ENCODE measurements at places on chromosomes 11 and 22.

DNA sequence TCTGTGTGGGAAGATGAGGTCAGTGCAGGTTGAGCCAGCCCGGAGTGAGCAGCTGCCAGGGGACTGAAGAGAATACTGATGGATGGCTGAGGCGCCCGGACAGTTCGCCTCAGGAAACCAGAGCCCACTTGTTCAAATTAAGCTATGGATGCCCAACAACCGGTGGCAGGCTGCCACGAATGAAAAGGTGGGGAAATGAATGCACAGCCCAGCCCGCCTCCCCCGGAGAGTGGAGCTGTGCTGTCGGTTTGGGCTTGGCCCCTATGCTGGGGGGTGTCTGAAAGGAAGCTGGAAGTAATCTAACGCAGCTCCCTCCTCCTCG lies 21.9 kb downstream of the HSPA8 start:
- no peak for DNase-seq

DNA sequence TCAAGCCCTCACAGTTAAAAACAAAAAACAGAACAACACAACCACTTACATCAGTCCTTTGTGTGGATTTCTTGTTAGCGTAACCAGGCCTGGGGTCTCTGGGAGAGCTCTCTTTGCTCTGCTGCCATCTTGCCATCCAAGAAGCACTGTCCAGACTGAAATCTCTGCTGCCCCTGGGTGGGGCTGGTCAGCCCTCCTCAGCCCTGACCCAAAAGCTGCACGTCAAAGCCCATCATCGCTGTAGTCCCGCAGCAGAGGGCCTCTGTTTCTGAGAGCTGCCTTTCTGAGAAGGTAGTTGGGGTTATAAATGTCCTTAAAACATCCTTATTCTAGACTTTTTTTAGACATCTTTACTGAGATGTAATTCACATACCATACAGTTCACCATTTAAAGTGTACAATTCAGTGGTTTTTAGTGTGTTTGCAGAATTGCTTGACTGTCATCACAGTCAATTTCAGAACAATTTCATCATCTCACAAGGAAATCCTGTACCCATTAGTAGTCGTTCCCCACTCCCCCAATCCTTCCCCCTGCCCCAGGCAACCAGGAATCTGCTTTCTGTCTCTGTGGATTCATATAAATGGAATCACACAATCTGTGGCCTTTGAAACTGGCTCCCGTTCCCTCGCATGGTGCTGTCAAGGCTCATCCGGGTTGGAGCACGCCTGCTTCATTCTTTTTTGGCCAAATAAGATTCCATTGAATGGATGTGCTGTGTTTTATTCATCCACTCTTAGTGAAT lies 94.9 kb downstream of the TBC1D22A start:
- no peak for DNase-seq

DNA sequence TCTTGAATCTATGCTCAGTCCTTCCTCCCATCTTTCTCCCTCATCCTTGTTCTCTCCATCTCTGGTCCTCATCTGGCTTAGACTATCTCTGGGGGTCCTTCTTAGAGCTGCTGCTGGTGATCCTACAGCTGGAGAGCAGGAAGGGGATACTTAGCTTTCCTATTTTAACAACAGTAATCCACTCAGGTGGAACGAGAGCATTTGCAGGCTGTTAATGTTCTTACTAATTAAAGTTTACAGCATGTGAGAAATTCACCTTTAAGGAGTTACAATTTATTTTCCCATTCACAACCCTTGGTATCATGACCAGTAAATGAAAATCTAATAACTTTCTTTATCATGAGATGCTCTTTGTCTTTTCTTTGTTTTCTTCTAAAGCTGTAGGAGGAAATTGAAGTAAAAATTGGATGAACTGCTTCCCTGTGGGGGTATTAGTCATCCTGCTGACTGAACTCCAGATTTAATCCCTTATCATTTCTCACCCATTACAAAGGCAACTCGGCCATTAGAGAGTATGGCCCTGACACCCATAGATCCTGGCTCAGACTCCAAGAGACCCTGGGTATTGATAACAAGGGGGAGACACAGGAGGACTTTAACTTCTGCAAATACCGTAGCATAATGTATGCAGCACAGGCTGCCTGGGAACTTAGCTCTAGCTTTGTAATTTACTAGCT lies 37.6 kb upstream of the MTNR1B start:
- DNase-seq, result peak; percentile 85

- DNase-seq, result no peak
These were observed 4.3 kb upstream of the ATP5MGL start for GRCh38 chr22:42644422-42645340.

All from DMS79 treated with DMSO at 0.1 percent for 48 hours (cell line).